Stimulated activated CD8-positive, alpha-beta memory T cell treated with anti-CD3 and anti-CD28 coated beads, Interleukin-15, amount 100 ng/mL, for 24 hours (primary cell): ENCODE measurements at places on chromosomes 2 and 18.

DNA sequence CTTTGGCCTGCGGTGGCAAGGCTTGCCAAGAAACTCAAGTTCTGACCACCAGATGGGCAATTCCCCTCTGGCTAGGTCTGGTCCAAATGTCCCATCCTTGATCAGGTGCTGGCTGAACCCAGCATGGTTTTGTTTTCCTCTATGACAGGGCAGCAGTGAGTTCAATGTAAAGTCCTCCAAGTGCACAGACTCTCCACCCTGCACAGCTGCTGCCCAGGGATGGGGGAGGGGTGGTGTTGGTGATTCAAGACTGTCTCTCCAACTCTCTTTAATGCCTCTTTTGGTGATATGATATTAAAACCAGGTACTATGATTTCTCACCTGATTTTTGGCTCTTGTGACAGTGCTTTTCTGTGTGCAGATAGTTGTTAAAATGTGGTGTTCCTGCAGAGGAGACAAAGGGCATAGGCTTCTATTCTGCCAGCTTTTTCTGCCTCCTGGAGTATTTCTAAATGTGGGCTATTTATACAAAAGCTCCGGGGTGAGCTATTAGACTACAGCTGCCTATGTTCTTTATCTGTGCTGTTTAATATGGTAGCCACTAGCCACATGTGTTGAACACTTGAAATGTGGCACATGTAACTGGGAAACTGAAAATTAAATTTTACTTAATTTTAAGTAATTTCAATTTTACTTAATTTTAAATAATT, 64.0 kb upstream of the STK39 start:
- DNase-seq, result no peak

DNA sequence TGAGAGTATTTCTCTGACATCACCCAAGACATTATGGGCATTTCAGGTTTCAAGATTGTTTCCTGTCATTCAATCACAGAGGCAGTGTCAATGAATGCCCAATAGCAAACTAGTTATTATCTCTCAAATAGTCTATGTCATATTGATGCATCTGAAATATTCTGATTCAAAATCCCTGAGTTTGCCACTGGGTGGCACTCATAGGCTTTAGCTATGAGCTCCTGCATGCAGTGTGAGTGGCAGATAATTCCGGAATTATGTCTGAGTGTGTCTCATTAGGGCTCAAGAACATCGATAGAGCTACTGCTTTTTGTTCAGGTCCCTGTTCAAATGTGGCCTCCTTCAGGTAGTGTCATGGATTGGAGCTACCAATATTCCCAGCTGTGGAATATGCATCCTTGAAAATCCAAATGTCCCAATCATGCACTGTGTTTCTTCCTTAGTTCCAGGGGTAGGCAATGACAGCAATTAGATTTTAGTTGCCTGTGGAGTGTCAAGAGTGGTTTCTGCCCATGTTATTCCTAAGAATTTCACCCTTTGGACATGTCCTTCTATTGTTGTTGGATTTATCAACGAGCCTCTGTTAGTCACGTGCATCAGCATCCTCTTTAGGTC, 7.8 kb upstream of the OR6B3 start:
- no peak for DNase-seq

- DNase-seq, result no peak
These were observed 683 bp upstream of the DNAJC27 start for GRCh38 chr2:24972315-24972961.

DNA sequence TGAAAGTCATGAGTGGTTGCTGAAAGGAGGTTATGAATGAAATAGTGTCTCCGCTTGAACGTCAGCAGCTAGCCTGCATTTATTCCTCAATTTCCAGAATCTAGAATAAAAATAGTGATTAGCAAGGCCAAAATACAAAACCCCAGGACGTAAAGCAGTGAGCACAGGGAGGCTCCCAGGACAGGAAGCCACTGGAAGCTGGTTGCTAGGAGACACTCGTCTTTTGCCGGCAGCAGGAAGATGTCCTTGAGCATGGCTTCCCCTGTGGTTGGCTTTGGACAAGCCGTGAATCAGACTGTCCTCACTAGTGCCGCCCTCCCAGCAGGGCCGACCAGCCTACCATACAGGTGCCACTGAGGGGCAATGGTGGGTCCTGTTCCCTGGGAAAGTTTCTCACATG, 374.4 kb downstream of the MTX2 start:
- no peak for DNase-seq

DNA sequence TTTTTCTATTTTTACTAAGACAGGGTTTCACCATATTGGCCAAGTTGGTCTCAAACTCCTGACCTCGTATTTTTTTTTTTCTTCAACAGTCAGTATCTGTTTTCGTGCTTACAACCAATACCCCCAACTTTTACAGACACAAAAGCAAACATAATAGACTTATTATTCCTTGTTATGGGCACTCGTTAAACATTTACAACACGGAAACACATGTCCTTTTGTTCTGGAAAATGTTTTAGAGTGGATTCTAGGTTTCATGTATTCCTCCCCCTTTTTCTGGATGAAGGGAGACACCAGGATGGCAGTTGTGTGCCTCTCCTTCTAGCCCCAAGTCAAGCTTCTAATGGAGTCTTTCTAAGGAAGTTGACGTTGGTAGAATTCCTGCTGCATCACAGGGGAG, 88.8 kb downstream of the CD226 start:
- DNase-seq, result no peak

GRCh38 chr2:30185178-30185577, 38.4 kb downstream of the YPEL5 start:
- DNase-seq, result no peak

- DNase-seq, result no peak
These were observed 14.2 kb downstream of the SPR start for GRCh38 chr2:72901426-72901825.

DNA sequence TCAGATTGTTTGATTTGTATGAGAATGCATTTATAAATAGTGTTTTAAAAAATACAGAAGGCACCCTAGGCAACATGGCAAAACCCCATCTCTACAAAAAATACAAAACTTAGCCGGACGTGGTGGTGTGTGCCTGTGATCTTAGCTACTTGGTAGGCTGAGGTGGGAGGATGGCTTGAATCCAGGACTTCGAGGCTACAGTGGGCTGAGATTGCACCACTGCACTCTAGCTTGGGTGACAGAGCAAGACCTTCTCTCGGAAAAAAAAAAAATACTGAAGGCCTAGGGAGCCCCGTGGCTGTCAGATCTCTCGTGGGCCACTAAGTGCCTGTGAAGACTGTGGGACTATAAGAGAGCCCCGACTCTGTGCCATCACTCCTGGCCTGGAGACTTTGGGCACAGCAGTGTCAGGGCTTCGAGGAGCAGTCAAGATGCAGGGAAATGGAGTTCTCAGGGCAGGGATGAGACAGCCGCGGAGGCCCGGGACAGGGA, 40.5 kb downstream of the MYO7B start:
- no peak for DNase-seq

GRCh38 chr18:25568986-25569385, 217.0 kb upstream of the ZNF521 start:
- DNase-seq, result no peak

GRCh38 chr2:209348433-209348832, 75.4 kb upstream of the MAP2 start:
- DNase-seq, result no peak

DNA sequence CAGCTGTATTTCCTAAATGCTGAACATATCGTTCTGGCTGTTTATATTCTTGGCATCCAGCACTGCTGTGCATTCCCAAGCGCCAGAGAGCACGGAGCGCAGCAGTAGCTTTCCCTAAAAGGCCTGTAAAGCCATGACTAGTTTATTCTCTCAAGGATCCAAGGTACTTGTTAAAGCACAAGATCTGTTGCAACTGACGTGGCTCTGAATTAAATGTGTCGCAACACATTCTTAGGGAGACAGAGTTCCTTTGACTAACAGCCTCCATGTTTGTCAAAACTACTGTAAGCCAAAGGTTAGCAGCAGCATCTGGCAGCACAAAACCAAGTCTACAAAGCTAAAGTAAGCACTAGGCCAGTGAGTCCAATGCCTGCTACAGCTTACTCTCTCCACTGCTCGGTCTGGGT, 188.6 kb upstream of the FN1 start:
- DNase-seq, result no peak

- DNase-seq, result no peak
These were observed 127.4 kb downstream of the CCDC102B start for GRCh38 chr18:68925268-68925667.

DNA sequence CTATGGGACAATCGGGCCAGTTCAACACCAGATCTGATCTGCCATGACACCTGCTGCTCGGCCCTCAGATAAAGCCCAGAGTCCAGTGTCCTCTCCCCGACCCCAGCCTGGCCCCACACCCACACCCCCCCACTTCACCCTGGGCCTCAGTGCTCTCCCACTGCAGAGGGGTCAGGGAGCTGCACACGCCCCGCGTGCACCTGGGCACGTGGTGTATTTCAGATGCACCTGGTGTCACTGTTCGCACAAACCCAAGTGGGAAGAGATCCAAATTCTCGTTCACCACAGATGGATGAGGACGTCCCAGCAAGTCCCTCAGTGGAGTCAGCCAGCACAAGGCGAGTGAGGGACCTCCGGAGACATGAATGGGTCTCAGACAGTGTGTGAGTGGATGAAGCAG, 161.3 kb downstream of the RTP5 start:
- DNase-seq, result no peak

DNA sequence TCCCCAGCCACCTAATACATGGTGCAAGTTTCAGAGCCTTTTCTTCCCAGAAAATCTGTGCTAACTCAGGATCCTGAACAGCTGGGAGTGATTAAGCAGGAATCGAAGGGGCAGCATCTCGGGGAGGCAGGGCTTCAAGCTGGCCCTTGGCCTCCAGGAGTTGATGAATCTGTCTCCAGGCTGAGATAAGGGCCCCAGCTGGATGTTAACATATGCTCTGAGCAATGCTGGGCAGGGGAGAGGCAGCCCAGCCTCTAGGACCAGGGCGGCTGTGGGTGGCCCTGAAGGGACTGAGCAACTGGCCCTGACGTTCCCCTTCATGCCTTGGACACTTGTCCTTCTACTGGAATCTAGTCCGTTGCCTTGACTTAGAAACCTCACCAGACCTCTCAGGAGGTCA, 84.1 kb upstream of the EPC2 start:
- DNase-seq, result no peak

DNA sequence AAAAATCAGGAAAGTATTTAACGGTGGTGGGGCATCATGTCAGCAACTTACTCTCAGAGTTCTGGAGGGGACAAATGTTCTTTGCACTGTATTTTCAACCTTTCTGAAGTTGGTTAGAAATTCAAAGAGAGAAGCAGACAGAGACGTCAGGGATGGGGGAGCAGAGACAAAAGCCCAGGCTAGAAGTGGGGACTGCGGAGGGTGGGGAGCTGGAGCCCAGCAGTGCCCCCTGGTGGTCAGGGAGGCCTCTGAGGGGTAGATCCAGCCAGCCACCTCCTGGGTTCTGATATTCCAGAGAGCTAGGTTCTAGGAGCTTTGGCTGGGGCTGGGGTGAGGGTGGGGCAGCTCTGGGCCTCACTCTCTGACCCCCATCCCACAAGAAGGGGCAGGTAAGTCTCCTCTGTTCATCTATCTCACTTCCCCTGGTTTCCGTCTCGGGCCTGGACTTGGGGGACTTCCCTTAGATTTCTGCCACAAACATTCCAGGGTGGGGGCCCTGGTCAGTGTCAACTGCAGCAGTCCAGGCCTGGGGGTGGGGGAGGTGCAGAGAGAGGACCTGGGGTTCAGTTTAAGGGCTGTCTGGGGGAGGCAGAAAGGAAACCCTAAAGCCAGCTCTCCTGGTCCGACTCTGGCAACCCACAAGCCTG, 8.9 kb downstream of the TNS1 start:
- DNase-seq, result peak; percentile 43

- no peak for DNase-seq
These were observed 133.9 kb upstream of the KLHL14 start for GRCh38 chr18:32906506-32907310.

- no peak for DNase-seq
These were observed 217.8 kb upstream of the STON1 start for GRCh38 chr2:48312126-48312525.

- DNase-seq, result no peak
These were observed 23.7 kb upstream of the PTPN4 start for GRCh38 chr2:119736021-119736420.

- no peak for DNase-seq
These were observed 9.4 kb downstream of the ZNF24 start for GRCh38 chr18:35334821-35335220.

- no peak for DNase-seq
These were observed 92.7 kb downstream of the FARSB start for GRCh38 chr2:222563106-222563718.

DNA sequence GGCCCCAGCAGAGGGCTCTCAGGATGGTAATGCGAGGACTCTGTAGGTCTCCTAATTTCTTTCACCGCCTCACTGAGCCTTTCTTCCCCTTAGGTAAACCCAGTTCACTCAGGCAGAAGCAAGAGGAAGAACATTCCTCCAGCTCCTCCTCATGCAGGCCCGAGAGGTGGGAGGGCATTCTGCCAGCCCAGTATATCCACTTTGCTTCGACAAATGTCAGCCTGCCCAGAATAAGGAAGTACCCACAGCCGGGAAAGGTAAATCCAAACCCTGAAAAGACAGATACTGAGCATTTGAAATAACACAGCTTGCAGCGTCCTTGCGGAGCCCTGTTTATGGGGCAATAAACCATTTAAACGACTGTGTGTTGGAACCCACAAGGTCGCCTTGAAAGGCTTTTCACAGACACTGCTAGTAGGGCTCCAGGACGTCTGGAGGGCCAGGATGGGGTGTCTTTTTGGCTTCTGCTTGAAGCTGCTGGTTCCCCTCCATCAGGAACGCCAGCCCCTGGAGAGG, 63.0 kb upstream of the STPG4 start:
- no peak for DNase-seq

- no peak for DNase-seq
These were observed 76.9 kb downstream of the TWIST2 start for GRCh38 chr2:238924796-238925195.

DNA sequence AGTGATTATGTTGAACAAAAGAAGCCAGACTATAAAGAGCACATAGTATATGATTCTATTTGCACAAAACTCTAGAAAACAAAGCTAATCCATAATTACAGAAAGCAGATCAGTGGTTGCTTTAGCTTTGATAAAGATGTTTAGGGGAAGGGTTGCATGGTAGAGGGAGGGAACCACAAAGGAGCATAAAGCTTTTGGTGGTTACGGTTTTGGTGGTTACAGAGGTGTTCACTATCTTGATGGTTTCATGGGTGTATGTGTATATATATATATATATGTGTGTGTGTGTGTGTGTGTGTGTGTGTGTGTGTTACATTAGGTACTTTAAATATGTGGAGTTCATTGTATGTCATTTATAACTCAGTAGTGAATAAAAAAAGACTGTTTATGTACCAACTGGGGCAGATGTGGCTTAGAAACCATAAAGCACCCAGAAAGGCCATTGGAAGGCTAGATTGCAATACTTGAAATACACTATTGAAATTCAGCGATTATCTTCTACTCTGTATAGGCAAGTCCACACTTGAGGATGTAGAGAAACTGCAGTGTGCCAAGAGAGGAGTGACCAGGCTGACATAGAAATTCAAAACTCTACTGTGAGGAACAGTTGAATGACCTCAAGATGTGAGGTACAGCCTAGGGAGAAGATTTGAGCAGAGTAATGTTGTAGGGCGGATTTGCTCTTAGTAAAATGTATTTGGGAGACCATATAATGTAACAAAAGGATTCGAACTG, 60.6 kb downstream of the CAB39 start:
- no peak for DNase-seq
